ENCODE measurements at places on chromosomes 1 and 21.

DNA sequence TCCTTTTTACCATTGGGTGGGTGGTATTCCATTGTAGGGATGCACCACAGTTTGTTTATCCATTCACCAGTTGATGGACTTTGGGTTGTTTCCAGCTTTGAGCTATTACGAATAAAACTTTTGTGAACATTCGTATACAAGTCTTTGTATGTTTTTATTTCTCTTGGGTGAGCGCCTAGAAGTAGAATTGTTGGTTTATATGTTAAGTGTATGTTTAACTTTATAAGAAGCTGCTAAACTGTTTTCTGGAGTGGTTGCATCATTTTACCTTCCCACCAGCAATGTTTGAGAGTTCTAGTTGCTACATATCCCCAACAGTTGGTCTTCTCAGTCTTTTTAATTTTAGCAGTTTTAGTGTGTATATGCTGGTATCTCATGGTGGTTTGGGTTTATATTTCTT is 132.5 kb downstream of the PEX14 start:
- peaks cover 3% of the 10 kb centered on the region for H3K36me3 ChIP-seq
- no peaks in the 10 kb centered on the region for H3K27me3 ChIP-seq
- H3K4me3 ChIP-seq = no peak overlapping the region
- peaks cover 3% of the 10 kb centered on the region for H3K4me1 ChIP-seq
- DNase-seq = no peak
- H3K27ac ChIP-seq = no peak overlapping the region

DNA sequence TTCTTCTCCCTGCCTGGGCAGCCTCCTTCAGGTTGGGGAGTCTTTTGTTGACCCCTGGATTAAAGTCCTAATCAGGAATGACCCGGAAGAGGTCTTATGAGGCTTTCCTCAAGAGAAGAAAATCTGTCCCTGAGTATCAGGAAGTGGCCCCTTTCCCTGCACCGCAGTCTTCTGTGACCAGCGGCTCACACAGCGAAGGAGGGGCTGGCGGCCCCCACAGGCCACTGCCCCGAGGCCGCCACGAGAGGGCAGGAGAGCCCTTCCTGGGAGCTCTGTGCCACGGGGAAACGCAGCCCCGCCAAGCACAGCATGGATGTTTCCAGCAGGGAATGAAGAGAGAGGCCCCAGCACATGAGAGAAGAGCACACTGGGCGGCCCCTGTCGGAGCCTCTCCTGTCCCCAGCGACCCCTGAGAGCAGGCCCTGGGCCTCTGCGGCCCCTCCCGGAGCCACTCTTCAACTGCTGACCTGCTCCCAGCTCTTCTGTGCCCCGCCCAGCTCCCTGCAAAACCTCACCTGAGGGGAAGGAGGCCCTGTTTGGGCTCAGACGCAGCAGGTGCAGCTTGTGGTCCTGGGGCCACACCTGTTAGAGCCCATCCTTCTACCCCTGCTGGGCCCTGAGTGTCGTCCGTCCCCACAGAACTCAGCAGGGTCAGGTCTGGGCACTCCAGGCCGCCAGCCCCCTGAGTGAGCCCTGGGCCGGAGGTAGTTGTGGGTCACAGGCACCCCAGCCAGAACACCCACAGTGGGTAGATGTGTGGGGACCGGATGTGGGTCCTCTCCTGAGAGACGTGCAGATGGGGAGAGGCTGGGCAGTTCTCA is 4.9 kb upstream of the POFUT2 start:
- no peak overlapping the region for H3K4me3 ChIP-seq
- DNase-seq = peak; percentile 73
- peak overlapping the region; percentile 54 for H3K27ac ChIP-seq
- peaks cover 57% of the 10 kb centered on the region for H3K4me1 ChIP-seq

DNA sequence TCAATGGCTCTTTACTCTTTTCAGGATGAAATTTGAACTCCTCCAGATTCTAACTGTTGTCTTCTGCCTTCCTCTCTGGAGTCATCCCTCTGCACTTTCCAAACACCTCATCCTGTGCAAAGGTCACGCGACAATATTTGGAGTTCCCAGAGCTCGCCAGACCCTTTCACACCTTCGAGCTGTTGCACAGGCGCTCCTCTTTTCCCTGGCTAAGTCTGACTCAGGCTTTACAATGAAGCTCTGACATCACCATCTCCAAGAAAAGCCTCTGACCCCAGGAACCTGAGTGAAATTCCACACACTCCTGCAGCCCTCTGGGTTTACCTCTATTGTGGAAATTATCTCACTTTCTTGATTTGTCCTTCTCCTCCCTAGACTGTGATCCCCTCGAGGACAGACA is 270.3 kb downstream of the RGS7 start:
- H3K4me3 ChIP-seq = no peak overlapping the region
- no peak overlapping the region for H3K27ac ChIP-seq
- H3K4me1 ChIP-seq = no peaks in the 10 kb centered on the region
- DNase-seq = no peak

DNA sequence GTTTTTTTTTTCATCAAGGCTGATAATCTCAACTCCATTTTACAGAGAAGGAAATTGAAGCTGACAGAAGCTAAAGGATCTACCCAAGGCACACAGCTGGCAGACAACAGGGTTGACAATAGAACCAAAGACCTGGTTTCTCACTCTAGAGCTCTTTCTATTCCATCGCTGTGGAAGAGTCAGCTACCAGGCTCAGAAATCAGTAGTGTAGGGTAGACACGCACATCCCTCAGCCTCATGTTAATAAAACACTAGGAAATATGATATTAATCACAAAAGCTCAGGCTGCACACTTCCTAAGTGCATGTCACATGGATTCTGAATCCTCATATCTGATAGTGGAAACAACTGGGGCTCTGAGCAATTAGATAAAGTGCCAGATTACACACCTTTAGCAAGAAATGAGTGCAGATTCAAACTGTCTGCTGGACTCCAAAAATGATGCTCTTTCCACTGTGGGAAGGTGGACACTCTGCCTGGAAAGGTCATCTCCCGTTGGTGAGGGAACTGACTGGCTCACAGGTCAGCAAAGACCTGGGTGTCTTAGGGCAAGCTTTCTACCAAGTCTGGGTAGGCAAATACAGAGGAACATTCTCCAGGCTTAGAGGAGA is 139.1 kb downstream of the TGFBR3 start:
- no peak for DNase-seq
- no peak overlapping the region for H3K4me3 ChIP-seq
- no peaks in the 10 kb centered on the region for H3K36me3 ChIP-seq
- H3K4me1 ChIP-seq = peaks cover 16% of the 10 kb centered on the region
